ENCODE measurements at places on chromosomes 3 and 15.

DNA sequence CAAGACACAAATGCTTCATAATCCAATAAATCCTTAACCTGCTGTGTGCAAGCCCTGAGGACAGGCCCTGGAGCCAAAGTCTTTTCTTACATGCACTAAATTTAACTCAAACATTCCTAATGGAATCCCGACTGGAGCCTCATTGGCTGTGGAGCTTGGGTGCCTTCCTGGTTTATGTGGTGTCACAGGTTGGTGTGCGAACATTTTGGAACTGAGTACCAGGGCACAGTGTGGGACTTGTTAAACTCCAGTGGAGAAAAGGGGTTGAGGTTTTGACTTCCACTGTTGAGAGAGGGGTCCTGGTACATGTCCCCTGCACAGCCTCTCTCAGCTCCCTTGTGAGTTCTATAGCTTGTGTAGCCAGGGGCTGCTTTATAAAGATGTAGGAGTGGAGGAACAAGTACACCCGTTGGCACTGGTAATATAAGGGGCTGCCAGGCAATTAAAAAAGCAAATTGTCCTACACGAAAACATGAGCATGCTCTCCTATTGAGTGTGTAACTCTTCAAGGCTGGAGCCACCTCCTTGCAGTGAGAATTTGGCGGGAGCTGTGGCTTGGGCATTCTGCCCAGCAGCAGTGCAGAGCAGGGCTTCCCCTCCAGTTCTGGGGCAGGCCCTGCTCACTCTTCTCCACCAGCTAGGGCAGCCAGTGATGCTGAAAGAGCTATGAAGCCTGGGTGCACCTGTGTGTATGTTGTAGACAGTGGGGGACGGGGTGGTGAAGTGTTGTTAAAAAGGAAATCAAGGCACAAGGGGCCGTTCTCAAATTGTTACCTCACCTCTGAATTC is 218.1 kb downstream of the CLSTN2 start:
- no peak for DNase-seq

DNA sequence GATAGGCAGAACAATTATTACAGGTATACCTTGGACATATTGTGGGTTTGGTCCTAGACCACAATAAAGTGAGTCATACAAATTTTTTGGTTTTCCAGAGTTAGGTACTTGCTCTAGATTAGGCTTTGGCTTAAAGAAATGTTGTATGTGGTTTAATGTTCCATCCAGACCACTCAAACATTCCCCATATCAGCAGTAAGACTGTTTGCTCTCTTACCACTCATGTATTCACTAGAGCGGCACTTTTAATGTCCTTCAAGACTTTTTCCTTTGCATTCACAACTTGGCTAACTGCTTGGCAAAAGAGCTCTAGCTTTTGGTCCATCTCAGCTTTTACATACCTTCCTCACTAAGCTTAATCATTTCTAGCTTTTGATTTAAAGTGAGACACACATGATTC is 250.5 kb upstream of the SETMAR start:
- no peak for DNase-seq

GRCh38 chr15:87703327-87704111 is 553.0 kb downstream of the NTRK3 start:
- no peak for DNase-seq

DNA sequence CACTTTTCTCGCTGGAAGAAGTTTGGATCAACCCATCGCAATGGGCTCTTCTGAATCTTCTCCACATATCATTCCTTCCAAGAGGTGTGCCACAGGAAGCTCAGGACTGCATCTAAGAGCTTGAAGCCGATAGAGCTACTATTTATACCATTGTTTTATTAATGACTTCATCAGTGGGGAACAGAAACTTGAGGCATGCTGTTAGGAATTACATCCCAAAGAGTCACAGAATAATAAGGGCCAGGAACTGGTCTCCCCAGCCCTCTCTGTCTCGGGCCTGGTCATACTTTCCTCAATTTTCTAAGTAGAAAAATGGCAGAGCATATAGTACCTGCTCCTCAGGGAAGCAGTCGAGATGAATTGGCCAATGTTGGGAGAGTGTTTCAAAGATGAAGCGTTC is 16.9 kb upstream of the C15orf61 start:
- DNase-seq, result no peak

DNA sequence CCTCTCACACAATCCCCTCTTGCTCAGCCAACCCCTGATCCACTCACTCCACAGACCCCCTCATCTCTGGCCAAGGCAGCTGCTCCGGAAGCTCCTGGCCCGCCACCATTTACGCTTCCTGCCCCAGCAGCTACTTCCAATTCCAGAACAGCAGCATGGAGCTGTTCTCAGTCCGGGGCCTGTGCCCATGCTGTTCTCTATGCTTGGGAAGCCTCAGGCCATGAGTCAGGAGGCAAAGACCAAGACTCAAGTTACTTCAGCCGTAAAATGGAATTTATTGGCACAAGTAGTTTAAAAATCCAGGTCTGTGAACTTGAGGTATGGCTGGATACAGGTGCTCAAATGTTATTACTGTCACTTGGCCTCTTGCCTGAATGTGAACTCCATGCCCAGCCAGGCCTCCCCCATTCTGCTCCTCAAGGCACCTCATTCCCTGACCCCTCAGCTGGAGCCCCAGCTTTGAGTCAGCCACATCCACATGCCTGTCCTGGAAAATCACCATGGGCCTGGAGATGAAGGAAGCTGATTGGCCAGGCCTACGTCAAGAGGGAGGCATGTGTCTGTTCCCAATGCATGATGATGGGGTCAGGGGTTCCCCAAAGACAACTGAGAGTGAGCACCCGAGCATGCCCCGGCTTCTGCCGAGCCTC is 31.4 kb upstream of the CACNA2D2 start:
- no peak for DNase-seq
